ENCODE measurements at places on chromosomes 5 and 9. TPM values are rescaled to one million over a fixed set of nuclear protein-coding genes. Genes with fewer than 3 reads are reported as not detected.

GRCh38 chr9:4095484-4095883 lies 204.4 kb downstream of the GLIS3 start:
- DNase-seq = no peak

DNA sequence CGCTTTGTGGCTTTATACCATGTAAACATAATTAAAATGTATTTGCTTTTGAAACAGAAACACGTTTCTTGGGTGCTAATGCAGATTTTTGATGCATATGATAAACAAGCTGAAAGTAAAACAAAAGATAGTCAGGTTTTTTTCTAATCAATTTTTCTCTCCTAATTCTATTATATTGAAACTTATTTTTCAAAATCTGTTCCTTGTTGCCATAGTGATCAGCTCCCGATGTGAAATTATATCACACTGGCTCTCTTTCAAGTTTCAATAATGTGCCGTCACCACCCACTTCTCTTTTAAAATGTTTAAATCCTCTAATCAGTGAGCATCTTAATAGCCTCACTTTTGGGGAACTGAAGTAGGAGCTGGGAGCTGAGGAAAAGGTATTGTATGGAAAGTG lies 36.4 kb upstream of the DAPK1 start:
- DNase-seq = no peak

Gene DCTN3
- total RNA-seq = 128 TPM

Gene ACTBL2
- 1.5 TPM for total RNA-seq

DNA sequence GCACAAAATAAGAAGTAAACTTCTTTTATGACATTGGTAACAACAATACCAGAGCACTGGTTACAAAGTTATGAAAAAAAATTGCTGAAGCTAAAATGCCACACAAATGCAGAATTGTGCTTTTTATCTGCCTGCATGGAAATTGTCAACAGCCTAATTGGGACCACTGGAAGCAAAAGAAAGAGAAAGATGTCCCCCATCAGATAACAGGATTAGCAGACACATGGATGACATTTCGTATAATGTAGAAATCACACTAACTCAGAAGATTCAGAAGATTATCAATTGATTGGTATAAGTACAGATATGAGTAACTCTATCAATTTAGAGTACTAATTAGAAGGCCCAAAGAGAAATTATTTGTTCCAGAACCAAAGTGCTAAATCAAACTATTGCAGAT lies 19.1 kb upstream of the FRMD3 start:
- no peak for DNase-seq

Gene CEL
- total RNA-seq = 0.68 TPM

Measured in kidney epithelial cell (primary cell).